ENCODE measurements at places on chromosomes 3 and 15.

DNA sequence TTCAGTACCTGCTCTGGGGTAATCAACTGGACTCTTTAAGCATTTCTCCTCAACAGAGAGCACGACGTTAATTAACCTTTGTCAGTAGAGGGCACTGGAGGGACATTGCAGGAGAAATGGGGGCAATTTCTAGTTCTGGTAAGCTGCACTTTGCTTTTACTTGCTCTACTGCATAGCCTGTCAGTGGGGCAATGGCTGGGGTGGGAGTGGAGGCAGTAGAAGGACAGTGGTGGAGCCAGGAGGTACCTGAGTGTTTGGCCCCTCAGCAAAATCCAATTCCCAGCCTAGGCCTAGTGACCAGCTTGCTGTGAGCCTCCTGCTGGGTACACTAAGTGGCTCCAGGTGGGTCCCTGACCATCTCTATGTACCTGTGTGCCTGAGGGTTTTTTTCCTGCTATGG lies 18.3 kb upstream of the MED12L start:
- DNase-seq = peak; percentile 9

GRCh38 chr15:98838387-98839259 lies 169.0 kb downstream of the PGPEP1L start:
- no peak for DNase-seq

GRCh38 chr15:51255533-51255932 lies 82.9 kb downstream of the CYP19A1 start:
- no peak for DNase-seq

GRCh38 chr3:193744822-193745684 lies 152.0 kb downstream of the OPA1 start:
- DNase-seq = no peak

GRCh38 chr3:189625572-189625971 lies 5.6 kb upstream of the TP63 start:
- DNase-seq = no peak

DNA sequence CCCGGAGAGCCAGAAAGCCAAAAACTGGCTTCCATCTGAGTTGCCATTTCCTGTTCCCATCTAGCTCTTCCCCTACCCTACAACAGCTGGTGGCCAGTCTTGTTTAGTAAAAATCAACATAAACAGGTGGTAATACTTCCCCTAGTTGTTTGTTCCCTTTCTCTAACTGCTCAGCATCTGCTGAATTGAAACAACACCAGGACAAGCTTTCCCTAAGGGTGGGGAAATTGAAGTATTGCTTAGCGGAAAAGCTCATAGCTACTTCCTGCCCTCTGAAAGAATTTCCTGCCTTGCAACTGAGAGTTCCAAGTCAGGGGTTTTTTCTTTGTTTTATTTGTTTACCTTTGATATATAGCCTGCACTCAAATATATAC lies 66.8 kb downstream of the HMG20A start:
- no peak for DNase-seq

GRCh38 chr3:105254154-105254553 lies 112.6 kb upstream of the ALCAM start:
- no peak for DNase-seq

- DNase-seq = no peak
Measured at GRCh38 chr3:33170531-33170930, 48.1 kb downstream of the SUSD5 start.

- no peak for DNase-seq
Measured at GRCh38 chr15:91496754-91497691, 356.5 kb upstream of the SLCO3A1 start.

DNA sequence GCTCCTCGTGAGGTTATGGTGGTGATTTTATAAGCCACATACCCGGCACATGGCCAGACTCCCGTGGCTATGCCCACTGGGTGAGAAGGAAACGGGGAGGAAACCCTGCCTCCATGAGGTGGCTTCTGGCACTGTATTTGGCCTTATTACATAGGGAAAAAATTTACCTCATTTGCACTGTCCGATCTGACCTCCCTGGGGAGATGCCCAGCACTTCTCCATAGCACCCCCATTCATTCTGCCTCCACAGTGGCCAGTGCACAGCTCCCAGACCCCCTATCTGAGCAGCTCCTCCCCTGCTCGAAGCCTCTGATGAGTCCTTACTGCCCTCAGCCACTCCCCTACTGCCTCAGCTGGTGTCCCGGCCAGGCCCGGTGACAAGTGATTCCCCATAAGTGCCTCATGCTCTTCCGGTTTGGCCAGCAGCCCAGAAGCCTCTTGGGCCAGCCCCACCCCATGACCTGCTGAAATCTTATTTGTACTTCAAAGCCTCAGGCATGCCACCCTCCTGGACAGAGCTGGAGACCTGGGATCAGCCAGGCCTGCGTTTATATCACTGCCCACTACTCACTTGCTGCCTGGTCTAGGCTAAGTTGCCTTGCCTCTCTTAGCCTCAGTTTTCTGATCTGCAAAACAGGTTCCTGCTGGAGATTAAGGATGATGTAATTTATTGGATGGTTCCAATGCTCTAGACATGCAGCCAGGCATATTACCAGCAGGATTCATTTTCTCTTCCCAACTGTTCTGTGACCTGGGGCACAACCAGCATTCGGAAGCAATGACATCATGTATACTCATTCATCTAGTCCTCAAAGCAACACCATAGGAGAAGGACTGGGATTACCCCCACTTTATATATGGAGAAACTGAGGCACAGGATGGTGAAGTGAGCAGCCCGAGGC lies 30.6 kb upstream of the SLC6A6 start:
- peak; percentile 13 for DNase-seq
